ENCODE measurements at places on chromosomes 2 and 18.

DNA sequence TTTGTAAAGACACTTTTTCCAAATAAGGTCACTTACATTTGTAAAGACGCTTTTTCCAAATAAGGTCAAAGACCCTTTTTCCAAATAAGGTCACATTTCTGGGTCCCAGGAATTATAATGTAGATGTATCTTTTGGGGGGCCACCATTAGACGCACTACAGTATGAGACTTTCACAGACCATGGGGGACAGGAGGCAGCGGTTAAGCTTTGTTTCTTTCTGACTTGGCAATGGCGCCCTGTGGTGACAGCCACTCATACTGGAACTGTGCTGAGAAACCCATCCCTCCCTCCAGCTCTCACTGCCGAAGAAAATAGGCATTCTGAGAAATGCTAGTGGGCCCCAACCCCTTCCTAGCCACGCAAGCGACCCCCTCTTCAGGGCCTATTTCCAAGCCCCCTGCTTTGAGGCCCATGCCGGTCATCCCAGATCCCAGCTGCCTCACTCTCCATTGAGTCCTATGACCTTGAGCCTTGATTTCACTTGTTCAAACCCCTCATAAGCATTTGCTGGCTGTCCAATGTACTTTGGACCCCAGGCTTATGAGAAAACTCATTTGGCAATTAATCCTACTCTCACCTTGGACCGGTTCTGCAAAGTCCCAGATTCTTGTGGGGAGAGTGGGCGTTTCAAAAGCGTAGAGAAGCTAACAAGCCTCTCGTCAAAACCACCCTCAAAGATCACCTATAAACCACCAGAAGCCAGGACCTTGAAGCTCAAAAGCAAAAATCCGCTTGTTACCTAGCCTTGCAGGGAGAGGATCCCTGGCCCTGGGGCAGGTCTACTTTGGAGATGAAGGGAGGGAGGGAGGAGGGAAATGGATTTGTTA lies 11.3 kb upstream of the SPATA3 start:
- DNase-seq: no peak

GRCh38 chr2:51579412-51579811 lies 547.5 kb upstream of the NRXN1 start:
- DNase-seq: no peak

DNA sequence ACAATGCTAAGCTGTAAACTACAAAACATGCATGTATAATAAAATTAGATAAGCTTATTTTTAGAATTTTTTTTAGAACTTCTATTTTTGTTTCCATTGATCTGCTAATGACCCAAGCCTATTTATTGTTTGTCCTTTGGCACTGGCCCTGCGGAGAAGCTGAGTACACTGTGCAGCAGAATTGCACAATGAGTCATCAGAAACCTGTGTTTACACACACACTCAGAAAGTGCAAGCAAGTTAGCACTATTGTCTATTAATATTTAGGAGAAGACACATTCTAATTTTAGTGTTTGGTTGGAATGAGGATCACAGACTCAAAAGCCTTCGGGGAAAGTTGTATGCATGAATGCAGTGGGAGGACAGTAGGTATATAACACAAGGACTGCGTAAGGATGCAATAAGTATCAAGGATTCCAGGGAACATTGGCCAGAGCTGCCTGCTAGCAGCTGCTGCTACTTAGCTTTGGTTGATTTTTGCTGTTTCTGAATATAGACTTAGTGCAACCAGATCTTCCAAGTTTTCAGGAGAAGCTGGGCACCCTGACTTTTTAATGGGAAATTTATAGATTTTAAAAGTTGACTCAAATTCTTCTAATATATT lies 128.2 kb downstream of the KCNH7 start:
- DNase-seq: no peak

DNA sequence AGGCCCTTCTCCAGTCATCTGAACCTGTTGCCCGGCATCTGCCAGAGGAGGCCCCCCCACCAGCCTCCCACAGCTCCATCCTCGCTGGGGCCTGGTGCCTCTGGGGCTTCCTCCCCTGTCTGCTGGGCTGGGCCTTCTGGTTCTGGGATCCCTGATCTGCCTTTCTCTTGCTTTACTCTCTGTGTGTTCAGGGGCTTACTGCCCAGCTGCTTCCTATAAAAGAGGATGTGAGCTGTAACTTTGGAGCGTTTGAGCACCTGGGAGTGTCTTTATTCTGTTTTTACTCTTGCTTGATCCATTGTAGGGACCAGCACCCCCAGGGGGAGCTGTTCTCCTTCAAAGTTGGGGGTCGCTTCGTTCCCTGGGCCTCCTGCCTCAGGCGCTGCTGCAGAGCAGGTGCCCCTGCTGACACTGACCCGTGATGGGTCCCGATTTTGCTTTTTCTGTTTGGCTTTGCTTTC lies 23.1 kb upstream of the FAHD2A start:
- no peak for DNase-seq

DNA sequence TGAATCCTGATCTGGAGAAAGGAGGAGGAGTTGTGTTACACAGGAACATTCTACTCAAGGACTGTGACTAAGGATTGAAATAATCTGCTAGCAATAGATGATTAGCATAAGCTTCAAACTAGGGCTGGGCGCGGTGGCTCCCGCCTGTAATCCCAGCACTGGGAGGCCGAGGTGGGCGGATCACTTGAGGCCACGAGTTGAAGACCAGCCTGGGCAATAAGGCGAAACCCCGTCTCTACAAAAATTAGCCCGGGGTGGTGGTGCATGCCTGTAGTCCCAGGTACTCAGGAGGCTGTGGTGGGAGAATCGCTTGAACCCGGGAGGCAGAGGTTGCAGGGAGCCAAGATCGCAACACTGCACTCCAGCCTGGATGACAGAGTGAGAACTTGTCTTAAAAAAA lies 1.5 kb downstream of the TRMT61B start:
- DNase-seq: no peak

- peak; percentile 93 for DNase-seq
Observed at GRCh38 chr2:229407170-229407569, 136.1 kb upstream of the PID1 start.

GRCh38 chr2:236704887-236705286 lies 135.3 kb downstream of the ACKR3 start:
- no peak for DNase-seq

DNA sequence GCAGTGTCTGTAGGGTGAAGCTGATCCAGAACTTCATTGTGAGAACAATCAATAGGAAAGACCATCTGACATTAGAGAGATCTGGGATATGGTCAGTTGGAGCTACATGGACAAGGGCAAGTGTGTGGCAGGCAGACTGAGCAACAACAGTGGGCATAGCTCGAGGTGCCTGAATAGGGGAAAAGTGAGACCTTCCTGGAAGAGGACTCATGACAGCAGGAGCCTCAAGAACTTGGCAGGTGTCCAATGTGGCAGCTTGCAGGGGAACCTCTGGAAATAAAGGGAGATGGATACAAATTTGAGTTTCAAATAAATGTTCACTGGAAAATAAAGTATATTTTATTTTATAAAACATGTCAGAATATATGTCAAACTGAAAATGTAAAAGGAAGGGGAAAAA lies 117.9 kb downstream of the TANC1 start:
- no peak for DNase-seq

GRCh38 chr18:48829443-48830149 lies 121.2 kb downstream of the SMAD7 start:
- no peak for DNase-seq

GRCh38 chr2:36367895-36368353 lies 12.3 kb downstream of the CRIM1 start:
- DNase-seq: no peak

- no peak for DNase-seq
Observed at GRCh38 chr2:172564376-172564775, 8.5 kb downstream of the PDK1 start.

DNA sequence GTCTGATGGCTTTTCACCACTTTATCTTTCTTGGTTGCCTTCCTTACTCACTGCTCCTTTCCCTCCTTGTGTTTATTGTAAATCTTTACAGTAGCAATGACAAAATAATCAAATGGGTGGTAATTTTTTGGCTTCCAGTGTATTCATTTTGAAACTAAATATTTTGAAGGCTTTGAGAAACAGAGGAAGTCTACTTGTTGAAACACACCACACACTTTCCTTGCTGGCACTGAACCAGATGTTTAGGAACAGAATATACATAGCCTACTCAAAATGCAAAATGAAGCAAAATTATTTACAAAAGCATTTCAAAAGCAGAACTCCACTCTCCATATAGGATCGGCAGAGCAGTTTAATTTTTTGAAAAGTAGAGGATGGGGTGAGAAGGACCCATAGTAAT lies 189.8 kb downstream of the LTBP1 start:
- DNase-seq: no peak

DNA sequence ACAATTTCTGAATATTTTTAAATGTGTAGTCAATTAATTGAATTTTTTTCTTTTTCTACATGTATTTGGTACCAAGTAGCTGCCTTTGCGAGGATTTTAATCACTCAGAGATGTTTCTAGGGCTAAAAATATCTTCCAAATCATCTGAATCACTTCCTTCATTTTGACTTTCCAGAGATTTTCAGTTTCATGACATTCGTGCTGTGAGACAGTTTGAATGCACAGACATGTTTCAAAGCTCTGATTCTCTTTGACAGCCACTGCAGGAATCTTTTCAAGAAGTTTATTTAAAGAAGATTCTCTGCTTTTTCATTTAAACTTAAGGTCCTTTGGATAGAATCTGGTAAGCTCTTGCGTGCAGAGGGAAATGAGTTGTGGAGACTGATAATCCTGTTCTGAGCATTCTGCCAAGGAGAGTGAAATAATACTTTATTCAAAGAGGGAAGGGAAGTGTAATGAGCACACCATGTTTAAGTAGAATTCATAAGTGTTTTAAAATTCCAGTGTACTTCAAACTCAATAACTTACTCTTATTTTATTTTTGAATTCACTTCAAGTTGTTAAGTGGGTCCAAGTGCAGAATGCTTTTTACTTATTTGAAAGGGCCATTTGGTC lies 9.7 kb downstream of the CYBRD1 start:
- DNase-seq: no peak

DNA sequence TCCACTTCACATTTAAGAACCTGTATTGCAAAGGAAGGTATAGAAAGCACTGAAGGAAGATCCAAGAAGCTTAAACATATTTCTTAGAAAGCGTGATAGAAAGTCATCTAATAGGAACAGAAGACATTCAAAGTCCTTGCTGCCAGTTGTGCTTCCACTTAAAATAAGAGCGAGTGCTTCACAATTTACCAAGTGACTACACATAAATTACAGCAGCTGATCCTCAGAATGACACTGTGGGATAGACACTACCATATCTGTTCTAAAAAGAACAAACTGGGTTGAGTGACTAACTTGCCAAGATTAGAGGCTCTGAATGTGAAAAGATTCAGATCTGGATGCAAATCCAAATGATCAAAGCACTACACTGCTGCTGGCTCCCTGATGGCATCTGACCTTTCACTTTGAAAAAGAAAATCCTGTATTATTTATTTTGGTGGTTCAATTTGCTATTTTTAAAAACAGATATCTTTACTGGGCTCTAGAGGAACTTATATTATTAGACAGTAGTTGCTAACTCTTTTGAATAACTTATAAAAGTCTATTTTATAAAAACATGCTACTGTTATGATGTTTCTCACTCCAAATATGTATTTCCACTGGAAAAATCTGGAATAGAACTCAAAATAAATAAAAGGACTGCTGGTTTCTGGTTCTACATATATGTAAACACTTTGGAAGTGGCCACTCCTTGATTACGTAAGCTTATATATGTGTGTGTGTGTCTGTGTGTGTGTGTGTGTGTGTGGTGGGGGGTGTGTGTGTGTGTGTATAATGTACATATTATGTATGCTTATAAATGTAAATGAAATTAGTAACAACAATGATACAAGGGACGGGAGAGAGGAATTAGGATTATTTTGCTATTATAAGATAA lies 57.4 kb downstream of the KIDINS220 start:
- no peak for DNase-seq

GRCh38 chr2:95300450-95300849 lies 3.3 kb downstream of the KCNIP3 start:
- no peak for DNase-seq

- no peak for DNase-seq
Observed at GRCh38 chr2:211812587-211812986, 726.0 kb downstream of the ERBB4 start.

GRCh38 chr2:37782721-37783371 lies 111.4 kb upstream of the CDC42EP3 start:
- DNase-seq: no peak

DNA sequence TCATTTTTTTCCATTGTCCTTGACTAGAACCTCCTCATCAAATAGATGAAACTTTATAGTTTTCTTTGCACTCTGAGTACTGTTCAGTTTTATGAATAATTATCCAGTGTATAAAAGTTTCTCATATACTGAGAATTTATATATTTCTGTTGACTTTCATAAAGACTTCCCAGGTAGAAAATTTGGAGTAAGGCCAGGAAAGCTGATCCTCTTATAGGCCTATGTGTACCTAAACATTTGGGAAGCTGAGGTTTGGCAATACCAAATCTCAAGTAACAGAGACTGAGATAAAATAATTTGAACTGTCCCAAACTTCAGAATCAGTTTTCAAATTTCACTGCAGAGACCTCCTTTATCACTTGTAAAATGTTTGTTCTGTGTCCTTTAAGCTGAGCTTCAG lies 43.4 kb downstream of the CCDC102B start:
- DNase-seq: no peak

DNA sequence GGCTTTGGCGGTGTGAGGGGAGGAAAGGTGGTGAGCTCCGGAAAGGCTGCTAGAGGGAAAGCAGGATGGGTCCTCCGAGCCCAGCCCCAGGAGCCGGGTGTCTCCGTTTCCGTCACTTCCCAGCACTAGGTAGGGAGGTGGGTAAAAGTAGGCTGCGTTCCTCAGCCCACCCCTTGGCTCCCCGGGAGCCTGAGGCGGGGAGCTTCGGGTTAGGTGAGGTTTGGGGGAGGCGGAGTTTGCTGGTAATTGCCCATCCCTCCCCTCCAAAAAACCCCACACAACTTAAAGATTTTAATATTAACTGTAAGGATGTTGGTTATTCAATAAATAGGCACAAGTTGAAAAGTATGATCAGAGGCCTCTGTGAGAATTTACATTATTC lies 552 bp upstream of the ATF2 start:
- no peak for DNase-seq

GRCh38 chr2:20015482-20016083 lies 3.1 kb upstream of the MATN3 start:
- DNase-seq: peak; percentile 58

DNA sequence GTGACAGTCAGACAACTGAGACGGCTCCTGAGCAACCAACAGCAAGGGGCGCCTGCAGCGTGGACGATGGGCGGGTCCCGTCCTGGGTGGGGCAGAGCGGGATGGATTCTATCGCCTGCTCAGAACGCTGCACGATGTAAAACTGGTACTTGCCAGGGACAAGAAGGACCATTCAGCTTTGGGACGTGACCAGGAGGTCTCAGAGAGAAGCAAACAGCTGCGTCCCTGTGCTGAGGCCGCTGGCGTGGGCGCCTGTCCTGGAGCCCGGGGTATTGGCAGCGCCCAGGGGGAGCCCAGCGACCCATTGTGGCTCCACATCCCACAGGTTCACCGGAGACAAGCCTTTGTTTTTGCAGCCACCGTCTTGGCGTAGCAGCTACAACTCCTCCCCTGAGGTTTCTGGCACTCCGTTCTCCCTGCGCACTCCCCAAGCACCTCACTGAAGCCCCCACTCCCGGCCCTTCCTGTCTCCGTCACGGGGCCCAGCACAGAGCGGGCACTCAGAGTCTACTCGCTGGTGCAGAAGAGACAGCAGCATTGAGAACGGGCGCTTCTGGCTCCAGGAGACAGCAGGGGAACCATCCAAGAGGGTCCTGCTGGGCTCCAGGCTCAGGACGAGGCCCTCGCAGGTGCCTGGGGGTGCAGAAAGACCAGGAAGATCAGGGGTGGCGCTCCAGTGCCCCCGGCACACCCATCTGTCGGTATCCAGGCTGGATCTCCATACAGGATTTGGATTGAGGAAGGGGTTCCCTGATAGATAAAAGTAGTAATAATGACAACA lies 22.1 kb upstream of the KCNG2 start:
- DNase-seq: no peak
